ENCODE measurements at places on chromosomes 3 and 15. TPM values are rescaled to one million over a fixed set of nuclear protein-coding genes. Genes with fewer than 3 reads are reported as not detected.

DNA sequence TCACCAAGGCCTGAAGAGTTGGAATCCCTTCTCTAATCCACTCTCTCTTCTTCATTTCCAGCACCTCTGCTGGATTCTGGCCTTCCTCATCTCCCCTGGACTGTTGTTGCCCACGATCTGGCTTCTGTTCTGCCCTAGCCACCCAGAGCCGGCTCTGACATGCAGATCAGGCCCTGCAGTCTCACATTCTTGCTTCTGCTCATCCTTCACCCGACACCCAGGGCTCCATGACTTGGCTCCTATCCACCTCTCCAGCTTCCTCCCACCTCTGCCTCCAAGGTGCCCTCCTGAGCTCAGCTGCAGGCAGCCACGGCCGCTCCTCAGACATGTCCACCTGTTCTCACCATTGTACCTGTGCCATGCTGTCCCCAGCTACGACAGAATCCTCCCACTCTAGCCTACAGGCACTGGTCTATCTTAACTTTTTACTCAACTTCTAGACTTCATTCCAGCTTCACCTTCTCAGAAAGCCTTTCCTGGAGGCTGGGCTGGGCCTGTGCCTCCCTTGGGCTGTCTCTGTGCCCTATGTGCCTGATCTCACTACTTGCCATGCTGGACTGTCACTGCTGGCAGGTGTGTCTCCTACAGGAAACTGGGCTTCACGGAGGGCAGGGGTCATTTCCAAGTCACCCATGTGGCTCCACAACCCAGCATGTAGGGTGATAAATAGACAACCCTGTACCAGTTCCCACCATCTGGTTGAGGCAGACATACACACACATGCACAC lies 16.0 kb upstream of the TBC1D21 start:
- no peak for DNase-seq

AMIGO3 gene
- total RNA-seq: 2.4 TPM

DNA sequence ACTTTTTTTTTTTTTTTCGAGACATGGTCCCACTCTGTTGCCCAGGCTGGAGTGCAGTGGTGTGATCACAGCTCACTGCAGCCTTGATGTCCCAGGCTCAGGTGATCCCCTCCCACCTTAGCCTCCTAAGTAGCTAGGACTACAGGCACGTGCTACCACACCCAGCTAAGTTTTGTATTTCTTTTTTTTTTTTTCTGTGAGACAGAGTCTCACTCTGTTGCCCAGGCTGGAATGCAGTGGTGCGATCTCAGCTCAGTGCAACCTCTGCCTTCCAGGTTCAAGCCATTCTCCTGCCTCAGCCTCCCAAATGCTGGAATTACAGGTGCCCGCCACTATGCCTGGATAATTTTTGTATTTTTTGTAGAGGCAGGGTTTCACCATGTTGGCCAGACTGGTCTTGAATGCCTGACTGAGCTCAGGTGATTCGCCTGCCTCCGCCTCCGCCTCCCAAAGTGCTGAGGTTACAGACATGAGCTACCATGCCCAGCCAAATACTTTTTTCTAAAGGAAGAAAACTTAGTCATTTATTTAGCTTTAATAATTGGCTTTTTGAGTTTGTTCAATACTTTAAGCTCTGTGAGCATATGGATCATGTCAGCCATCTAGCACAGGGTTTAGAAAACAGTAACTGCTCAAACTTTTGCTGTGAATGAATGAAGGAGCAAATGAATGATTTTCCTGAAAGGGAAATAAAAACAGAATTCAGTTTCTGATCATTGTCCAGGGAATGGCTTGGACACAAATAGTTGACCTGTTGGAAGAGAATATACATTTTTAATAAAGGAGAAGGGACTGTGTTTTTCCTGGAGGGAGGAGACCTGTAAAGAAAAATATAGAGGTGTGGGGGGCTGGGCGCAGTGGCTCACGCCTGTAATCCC lies 26.0 kb downstream of the UBE2E1 start:
- no peak for DNase-seq

DNA sequence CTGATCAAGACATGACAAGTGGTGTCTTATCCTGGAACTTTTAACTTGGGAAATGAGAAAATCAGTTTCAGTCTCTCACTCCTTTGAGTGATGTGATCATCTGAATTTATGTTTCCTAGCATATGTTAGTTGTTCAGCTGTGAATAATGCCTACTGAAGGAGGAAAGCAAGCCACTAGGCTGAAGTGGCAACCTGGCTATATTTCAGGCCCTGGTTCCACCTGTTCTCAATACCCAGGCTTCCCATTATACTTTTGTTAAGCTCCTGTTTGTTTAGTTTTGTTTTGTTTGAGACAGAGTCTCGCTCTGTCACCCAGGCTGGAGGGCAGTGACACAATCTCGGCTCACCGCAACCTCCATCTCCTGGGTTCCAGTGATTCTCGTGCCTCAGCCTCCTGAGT lies 243.8 kb downstream of the ALCAM start:
- DNase-seq: no peak

OIP5 gene
- total RNA-seq: 1.4 TPM

DNA sequence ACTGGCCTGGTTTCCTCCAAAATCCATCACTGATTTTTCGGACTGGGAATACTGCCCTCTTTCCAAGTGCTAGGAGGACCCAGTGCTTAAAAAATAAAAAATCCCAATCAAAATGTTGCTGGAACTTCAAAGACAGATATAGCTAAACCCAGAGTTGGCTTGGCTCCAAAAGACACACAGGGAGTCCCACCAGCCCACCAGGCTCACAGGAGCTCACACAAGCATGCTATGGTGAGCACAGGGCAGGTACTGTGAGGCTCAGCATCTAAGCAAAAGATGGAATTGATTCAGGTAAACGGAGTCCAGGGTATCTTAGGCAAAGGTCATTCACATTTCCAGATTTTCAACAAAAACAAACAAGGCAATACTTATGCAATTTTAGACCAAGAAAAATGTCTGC lies 3.7 kb downstream of the TRANK1 start:
- DNase-seq: no peak

- DNase-seq: no peak
Observed at GRCh38 chr3:101270149-101270548, 50.2 kb downstream of the IMPG2 start.

DNA sequence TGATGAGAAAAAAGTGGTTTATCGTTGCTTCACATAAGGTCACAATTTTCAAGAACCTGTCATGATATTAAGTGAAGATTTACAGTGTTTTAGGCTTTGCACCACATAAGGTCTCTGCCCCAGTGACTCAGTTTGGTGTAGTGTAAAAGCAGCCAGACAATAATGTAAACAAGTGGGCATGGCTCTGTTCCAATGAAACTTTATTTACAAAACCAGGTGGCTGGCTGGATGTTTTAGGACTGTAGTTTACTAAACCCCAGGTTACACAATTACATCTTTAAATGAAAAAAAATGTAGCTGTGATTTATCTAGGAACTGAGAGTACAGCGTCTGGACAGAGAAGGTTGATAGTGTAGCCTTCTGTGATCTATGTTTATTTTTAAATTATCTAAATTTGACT lies 9.7 kb upstream of the FBXL22 start:
- no peak for DNase-seq

DNA sequence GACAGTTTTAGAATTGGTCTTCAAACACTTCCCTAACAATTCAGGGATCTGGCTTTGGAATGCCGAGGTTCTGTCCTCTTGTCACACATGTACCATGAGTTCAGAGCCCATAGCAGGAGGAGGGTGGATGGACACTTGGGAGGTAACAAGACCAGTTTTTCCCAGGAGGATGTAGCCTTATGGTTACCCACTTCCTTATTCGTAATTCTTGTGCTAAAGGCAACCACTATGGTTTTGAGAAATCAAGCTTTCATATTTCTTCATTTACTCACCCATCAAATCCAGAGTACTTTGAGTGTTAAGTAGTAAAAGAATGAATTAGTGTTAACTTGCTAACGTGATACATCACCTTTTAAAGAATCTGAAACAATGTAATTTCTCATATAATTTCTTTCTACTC lies 479.6 kb upstream of the ALCAM start:
- no peak for DNase-seq

SKOR1 gene
- 0.96 TPM for total RNA-seq

DNA sequence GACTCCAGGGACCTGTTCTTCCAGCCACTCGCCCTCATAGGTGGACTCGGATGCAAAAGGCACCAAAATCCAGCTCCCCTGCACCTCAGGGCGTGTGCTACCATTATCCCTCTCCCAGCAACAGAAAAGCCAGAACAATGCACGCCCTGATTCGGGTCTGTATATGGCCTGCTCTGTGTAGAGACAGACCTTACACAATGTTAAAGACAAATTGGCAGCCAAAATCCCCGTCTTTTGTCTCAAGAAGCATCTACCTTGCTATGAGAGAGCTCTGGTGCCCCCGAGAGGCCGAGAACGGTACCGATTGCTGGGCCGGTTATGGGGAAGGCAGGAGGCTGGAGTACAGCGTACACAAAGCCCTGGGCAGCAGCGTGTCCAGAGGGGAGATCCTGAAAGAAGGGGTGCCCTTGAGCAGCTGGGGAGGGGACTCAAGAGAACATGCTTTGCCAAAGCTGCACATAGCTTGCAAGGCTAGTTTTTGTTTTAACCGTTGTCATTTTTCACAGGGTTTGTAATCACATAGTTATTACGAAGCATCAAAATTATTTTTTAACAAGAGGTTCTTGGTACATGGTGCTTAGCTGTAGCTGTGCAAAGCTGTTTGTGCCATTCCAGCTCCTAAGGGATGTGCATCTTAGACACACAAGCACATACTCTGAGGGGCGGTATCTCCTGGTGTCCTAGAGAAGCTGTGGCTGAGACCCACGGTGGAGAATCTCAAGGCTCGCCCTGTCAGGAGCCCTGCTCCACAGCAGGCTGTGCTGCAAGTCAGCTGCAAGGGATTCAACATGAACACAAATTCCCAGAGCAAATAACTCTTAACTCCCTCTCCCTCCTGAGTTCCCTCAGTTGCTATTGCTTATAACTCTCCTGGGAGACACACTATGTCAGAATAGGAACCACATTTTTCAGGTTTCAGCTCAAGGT lies 461.5 kb upstream of the PPP2R3A start:
- peak; percentile 59 for DNase-seq

DNA sequence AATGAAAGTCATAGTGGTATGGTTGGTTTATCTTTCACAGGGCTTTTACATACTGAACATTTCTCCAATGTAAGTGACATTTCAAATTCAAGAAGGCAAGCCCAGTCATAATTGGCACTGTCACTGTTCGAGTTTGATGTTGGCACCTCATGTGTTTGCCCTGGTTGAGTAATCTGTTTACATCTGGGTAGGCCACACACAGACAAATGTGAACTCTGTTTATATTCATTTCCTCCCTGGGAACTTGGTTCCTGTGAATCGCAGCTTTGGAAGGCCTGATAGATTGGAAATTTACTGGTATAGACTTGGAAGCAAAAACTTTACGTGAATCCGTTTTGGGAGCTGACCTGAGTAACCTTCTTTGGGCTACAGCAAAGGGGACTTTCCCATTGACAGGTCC lies 395.2 kb upstream of the AZI2 start:
- DNase-seq: no peak

SLC12A1 gene
- 33.5 TPM for total RNA-seq

THPO gene
- total RNA-seq: not detected

- DNase-seq: peak; percentile 19
Observed at GRCh38 chr3:57397175-57398026, 104.9 kb upstream of the ASB14 start.

- DNase-seq: peak; percentile 76
Observed at GRCh38 chr15:38226608-38227266, 25.9 kb upstream of the SPRED1 start.

DNA sequence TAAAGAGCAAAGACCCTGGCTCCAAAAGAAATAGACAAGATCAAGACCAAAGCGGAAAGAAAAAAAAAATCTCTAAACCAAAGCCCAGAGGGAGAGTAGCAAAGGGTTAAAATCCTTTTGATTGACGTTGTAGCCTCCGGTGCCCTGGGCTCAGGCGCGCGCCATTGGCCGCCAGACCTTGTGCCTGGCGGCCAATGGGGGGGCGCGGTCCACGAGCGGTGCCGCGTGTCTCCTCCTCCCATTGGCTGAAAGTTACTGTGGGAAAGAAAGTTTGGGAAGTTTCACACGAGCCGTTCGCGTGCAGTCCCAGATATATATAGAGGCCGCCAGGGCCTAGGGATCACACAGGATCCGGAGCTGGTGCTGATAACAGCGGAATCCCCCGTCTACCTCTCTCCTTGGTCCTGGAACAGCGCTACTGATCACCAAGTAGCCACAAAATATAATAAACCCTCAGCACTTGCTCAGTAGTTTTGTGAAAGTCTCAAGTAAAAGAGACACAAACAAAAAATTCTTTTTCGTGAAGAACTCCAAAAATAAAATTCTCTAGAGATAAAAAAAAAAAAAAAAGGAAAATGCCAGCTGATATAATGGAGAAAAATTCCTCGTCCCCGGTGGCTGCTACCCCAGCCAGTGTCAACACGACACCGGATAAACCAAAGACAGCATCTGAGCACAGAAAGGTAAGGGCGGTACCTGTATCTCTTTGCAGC lies at the start of gene HES1:
TSS of gene HES1 (plus strand) at position 343 of the 713 bp plus-strand sequence. CDS start at position 576, 233 bp downstream.
- peak; percentile 97 for DNase-seq

DNA sequence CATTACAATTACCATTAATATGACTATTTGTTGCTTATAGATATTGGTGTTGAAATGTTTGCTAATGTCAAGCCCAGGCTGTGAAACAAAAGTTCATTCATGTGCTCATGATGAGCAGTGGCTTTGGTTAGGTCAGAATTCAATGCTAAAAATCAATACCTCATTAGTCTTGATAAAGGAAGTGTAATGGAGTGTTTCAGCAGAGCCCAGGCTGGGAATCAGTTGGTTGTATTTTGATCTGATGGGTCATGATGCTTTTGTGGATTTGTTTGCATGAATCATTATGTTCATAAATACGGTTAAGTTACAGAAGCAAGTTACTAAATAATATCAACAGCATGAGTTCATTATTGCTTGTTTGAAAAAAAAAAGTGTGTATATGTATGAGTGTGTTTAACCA lies 13.6 kb upstream of the ZNF774 start:
- no peak for DNase-seq

GRCh38 chr3:180295811-180296210 lies 259.1 kb upstream of the PEX5L start:
- DNase-seq: peak; percentile 13

AMT gene
- total RNA-seq: 13.5 TPM

DNA sequence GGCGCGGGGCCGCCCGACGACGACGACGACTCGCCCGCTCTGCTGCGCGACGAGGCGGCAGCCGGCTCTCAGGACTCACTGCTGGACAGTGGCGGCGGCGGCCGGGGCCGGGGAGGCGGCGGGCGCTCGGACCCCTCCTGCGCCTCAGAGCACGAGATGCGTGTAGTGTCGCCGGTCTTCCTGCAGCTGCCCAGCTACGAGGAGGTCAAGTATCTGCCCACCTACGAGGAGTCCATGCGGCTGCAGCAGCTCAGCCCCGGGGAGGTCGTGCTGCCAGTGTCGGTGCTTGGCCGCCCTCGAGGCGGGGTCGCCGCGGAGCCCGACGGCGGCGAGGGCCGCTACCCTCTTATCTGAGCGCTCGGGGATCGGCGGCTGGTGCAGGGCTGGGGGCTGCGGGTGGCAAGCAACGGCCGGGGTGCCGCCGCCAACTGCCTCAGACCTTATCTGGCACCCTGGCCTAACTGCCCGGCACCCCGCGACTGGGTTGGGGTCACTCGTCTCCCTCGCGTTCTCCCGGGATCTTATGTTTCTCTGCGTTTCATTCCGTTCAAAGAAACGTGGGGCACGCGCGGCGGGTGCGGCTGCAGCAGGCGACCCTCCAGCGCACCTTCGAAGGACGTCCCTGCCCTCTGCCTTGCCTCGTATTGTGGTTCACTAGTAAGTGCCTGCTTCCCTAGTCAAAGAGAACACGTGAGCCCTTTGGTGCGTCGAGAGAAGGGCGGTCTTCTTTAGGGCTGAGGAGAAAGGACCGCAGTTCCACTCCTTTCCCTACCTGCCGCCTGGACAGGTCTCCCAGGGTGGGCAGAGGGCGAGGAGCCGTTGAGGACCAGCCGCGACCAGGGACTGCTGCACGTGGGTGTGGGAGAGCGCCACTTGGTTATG lies 1.0 kb downstream of the C3orf80 start:
- DNase-seq: no peak

- no peak for DNase-seq
Observed at GRCh38 chr3:61687663-61688306, 126.4 kb downstream of the PTPRG start.
